ENCODE measurements at places on chromosomes 12 and 14.
A peak's percentile ranks its signal among the peaks of the same experiment; 100 is the strongest.

- no peak for DNase-seq
Measured at GRCh38 chr14:75751296-75751695, 90.2 kb downstream of the TTLL5 start.

- DNase-seq, result no peak
Measured at GRCh38 chr12:6618483-6619225, 11.5 kb upstream of the CHD4 start.

DNA sequence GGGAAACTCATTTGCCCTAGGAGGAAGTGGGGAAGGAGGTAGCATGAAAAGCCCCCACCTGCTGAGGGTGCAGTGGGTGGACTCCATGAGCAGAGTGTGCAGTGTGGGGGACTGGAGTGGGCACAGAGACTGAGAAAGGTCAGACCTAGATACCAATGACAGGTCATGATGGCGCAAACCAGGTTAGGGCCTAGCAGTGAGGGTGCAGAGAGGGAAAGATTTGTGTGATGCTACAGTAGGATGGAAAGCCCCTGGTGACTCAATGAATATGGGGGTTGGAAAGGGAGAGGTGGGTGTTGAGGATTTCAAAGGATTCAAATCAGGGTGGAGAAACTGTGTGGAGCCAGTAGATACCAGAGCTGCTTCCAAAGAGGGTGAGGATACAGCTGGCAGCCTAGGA lies 319.2 kb downstream of the DPF3 start:
- no peak for DNase-seq

DNA sequence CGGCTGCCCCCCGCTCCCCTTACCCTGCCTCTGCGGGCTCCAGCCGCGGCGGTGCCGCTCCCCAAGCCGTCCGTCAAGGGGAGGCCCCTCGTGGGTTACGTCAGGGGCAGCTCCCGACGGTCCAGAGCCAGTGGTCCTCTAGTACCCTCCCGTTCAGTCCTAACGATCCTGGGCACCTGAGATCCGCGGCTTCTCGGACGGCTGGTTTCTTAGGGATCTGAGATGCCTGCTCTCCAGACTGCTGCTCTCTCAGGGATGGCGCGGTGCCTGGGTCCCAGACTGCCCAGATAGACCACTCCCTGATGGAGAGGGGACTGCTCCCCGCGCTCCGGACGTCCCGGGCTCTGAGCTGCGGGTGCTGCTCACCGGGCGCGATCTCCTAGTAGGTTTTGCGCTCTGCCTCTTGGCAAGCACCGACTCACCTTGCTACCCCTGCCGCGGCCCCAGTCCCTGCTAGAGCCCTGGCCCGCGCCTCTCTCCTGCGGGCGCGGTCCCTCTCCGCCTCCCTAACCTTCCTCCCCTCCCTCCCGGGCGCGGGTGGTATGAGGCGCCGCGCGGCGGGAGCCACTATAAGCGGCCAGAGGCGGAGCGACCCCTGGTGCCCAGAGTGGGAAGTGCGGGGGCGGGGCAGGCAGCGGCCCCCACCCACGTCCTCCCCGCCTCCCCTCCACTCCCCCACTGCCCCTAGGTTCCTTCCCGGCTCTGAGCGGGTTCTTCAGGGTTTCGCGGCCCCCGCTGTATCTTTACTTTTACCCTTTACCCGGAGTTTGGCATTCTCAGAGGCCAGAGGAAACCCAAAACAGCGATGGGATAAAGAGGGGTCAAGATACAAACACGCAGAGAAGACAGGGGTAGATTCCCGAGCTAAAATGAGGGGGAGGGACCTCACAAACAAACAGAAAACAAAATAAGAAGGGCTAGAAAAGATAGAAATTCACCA lies at the start of gene C1QL4:
TSS of gene C1QL4 (minus strand) at position 544 of the 940 bp plus-strand sequence. CDS start 711 bp downstream, outside the sequence.
- DNase-seq, result no peak

DNA sequence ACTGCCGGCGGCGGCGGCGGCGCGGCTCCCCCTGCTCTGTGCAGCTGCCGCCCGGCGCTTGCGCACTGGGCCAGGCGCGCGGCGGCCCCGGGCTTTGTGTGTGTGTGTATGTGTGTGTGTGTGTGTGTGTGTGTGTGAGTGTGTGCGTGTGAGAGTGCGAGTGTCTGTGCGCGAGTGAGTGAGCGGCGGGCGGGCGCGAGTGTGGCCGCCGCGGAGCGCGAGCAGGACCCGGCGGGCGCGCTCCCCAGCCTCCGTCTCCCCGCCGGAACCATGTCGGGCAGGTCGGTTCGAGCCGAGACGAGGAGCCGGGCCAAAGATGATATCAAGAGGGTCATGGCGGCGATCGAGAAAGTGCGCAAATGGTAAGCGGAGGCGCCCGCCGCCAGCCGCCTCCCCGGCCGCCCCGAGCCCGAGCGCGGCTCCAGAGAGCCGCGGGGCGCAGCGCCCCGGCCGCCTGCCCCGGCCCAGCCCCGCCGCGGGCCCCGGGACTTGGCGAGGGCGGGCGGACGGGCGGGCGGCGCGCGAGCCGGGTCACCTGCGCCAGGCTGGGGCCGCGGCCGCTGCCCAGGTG lies at the start of gene BCL7A:
TSS of gene BCL7A (plus strand) at position 63 of the 571 bp plus-strand sequence. CDS start at position 271, 208 bp downstream.
- no peak for DNase-seq

- no peak for DNase-seq
Measured at GRCh38 chr14:101332281-101332680, 229.0 kb upstream of the DIO3 start.

DNA sequence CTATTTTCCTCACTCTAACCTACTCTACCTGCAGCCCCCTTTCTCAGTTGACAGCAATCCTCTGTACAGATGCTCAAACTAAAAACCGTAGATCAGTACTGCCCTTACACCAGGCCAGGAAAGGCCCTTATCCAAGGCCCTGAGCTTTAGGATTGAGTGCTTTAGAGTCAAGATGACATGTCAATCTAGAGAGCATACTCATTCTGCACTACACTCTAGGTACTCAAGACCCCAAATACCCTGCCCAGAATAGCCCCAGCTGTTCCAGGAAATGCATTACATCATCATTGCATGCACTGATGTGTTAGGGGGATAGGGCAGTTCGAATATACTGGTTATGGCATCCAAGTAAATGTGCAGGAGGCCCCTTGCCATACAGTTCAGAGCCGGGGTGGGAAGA lies 3.5 kb upstream of the PHLDA1 start:
- DNase-seq, result no peak

- DNase-seq, result no peak
Measured at GRCh38 chr12:20443792-20444191, 75.5 kb downstream of the PDE3A start.

GRCh38 chr12:1380171-1380851 lies 214.1 kb downstream of the FBXL14 start:
- no peak for DNase-seq

DNA sequence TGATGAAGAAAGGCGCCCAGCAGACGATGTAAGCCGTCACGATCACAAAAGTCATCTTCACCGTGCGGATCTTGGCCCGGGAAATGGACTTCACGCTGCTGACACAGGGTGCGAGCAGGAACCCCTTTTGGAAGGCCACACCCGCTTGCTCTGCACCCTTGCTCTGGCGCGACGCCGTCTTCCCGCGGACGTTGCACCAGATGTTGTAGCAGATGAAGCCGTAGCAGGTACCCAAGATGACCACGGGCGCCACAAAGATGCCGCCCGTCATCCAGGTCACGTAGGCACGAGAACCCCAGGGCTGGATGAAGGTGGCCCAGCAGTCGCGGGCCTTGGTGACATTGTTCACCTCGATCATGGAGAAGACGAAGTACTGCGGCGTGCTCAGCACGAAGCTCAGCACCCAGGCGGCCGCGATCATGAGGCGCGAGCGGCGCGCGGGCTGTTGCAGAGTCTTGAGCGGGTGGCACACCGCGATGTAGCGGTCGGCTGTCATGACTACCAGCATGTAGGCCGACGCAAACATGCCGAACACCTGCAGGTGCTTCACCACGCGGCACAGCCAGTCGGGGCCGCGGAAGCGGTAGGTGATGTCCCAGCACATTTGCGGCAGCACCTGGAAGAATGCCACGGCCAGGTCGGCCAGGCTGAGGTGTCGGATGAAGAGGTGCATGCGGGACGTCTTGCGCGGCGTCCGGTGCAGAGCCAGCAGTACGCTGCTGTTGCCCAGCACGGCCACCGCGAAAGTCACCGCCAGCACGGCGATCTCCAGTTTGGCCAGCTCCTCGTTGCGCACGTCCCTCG lies 890 bp downstream of the AVPR1A start:
- no peak for DNase-seq

- peak; percentile 46 for DNase-seq
Measured at GRCh38 chr12:113196990-113197389, 11.5 kb downstream of the RITA1 start.

DNA sequence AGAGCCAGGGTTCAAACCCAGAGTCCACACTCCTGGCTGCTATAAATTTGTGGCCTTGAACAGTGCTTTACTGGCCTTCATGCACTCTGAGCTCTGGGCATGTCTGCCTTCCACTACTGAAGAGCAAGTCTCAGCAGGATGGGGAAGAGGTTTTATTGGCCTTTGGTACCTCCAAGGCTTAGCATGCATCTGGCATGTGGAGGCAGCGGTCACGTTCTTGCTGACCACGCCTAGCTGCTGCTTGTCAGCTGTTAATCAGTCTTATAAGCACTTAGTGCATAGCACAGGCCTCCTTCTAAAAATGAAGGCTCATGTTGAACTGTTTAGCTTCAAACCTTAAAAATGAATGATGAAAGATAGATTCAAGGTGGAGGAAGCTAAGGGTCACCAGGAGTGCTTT lies 177.5 kb downstream of the PELI2 start:
- DNase-seq, result no peak

DNA sequence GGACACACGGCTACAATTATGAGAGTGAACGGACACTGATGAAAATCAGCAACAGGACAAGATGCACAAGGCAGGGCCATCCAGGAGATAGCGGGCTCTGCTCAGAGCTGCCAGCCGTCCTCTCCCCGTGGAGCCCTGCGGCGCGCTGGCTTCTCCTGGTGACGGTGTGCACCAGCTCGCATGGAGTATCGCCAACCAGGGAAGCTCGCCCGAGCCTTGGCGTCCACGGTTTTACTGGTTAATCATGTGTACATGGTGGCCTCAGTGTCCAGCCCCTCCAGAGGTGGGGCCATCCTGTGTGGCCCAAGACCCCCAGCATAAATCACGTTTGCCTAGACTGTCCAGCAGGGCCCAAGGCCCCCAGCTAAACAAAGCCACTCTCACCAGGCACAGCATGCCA lies 31.2 kb upstream of the DYNC1H1 start:
- DNase-seq, result no peak

DNA sequence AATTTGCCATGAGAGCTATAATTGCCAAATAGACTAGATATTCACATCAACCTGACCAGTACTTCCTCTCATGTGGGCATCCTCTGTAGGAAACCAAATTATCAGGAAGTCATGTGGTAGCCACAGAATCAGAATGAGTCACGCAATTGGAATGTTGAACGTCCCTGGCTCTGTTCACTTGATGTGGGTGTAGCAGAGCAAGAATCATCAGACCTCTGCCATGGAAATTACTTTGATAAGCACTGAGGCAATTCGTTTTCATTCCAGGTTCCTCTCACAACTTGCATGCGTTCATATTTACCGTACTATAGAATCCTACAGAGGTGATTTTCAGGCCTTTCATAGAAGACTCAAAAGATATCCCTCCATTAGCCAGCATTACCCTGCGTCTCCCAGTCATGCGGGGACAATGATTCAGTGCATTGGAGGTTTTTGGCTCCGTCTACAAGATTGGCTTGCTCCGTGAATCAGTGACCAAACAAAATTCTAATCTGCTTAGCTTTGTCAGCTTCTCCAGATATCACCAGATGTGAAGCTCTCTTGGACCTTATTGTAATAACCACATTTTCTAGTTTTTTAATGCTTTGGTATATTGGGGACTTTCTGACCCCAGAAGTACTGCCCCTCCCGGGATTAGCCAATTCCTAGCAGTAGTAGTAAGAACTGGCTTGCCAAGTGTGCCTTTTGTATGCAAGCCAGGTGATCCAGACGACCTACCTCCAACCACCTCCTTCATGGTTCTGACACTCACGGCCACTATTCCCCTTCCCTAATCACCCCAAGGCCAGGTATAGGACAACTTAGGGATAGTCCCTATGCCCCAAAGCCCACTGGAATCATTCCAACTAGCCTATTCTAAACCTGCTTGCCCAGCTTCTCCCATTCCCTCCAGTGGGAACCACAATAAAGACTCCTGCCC lies 133.4 kb downstream of the KICS2 start:
- peak; percentile 41 for DNase-seq

DNA sequence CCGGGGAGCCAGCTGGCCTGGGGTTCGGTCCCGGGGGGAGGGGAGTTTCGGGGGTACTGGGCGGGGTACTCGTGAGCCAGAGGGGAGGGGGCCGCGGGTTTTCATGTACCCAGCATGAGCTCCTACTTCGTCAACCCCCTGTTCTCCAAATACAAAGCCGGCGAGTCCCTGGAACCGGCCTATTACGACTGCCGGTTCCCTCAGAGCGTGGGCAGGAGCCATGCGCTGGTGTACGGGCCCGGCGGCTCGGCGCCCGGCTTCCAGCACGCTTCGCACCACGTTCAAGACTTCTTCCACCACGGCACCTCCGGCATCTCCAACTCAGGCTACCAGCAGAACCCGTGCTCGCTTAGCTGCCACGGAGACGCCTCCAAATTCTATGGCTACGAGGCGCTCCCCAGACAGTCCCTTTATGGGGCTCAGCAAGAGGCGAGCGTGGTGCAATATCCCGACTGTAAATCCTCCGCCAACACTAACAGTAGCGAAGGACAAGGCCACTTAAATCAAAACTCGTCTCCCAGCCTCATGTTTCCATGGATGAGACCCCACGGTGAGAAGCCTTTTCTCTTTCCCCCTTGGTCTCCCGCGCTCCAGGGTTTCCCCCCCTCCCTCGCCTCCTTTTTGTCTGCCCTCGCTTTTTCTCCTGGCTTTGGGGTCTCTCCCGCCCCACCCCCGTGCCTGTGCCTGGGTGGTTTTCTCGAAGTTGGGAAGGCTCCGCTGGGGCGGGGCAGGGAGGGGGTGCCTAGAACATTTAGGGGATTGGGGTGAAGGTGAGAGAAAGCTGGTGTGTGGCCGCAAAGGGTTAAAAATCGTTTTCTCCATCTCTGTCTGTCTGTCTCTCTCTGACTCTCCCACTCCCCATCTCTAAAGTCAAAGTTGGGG lies 627 bp downstream of the HOXC8 start:
- DNase-seq, result no peak
